ENCODE measurements at places on chromosomes 11 and 22. TPM values are rescaled to one million over a fixed set of nuclear protein-coding genes. Genes with fewer than 3 reads are reported as not detected.

Gene CDC45
- total RNA-seq, result 23.8 TPM

Gene TYR
- total RNA-seq, result not detected

Gene KDM4D
- total RNA-seq, result 2.6 TPM

Gene FOLR3
- total RNA-seq, result not detected

Gene ARHGAP8
- total RNA-seq, result 62.8 TPM

DNA sequence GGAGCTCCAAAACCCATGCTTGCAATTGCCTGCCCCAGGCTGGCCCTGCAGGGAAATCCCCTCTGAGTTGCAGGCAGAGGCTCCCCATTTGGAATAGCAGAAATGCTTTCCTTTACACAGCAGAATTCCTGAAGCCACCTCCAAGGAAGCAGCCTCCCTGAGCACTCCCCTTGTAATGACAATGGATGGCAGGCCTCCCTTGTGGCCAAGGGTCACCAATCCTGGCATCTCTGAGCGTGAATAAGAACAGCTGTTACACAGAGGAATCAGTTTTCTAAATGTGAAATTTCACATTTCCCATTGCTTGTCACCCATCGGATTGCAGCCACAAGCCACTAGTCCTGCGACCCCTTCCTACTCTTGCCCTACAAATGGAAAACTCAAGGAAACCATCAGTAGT lies 107.6 kb downstream of the GALNT18 start:
- H3K4me3 ChIP-seq, result no peak overlapping the region
- peak; percentile 53 for DNase-seq
- no peaks in the 10 kb centered on the region for H3K27me3 ChIP-seq
- no peak overlapping the region for H3K27ac ChIP-seq
- peaks cover 4% of the 10 kb centered on the region for H3K4me1 ChIP-seq

DNA sequence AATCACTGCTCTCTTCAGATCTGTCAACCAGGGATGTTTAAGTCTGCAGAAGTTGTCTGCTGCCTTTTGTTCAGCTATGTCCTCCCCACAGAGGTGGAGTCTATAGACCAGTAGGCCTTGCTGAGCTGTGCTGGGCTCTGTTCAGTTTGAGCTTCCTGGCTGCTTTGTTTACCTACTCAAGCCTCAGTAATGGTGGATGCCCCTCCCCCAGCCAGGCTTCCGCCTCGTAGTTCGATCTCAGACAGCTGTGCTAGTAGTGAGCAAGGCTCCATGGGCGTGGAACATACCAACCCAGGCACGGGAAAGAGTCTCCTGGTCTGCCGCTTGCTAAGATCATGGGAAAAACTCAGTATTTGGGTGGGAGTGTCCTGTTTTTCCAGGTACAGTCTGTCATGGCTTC lies 27.6 kb upstream of the CASP12 start:
- no peaks in the 10 kb centered on the region for H3K27me3 ChIP-seq
- no peak for DNase-seq
- no peaks in the 10 kb centered on the region for H3K36me3 ChIP-seq
- no peak overlapping the region for H3K27ac ChIP-seq

GRCh38 chr11:43693731-43694130 lies 13.2 kb downstream of the HSD17B12 start:
- no peaks in the 10 kb centered on the region for H3K27me3 ChIP-seq
- H3K36me3 ChIP-seq, result no peaks in the 10 kb centered on the region
- no peak overlapping the region for H3K27ac ChIP-seq
- no peaks in the 10 kb centered on the region for H3K4me1 ChIP-seq
- no peak for DNase-seq

GRCh38 chr22:42299586-42300258 lies 29.3 kb upstream of the TCF20 start:
- DNase-seq, result peak; percentile 84
- H3K4me3 ChIP-seq, result peak overlapping the region; percentile 53
- H3K4me1 ChIP-seq, result peaks cover 46% of the 10 kb centered on the region
- H3K27me3 ChIP-seq, result peaks cover 8% of the 10 kb centered on the region
- H3K36me3 ChIP-seq, result no peaks in the 10 kb centered on the region

GRCh38 chr11:4041731-4042391 lies 52.7 kb upstream of the RRM1 start:
- H3K4me3 ChIP-seq, result no peak overlapping the region
- no peak for DNase-seq
- H3K27ac ChIP-seq, result no peak overlapping the region
- no peaks in the 10 kb centered on the region for H3K27me3 ChIP-seq
- no peaks in the 10 kb centered on the region for H3K36me3 ChIP-seq

- H3K4me3 ChIP-seq, result no peak overlapping the region
- DNase-seq, result no peak
- peaks cover 6% of the 10 kb centered on the region for H3K36me3 ChIP-seq
- peaks cover 4% of the 10 kb centered on the region for H3K4me1 ChIP-seq
- H3K27me3 ChIP-seq, result no peaks in the 10 kb centered on the region
- no peak overlapping the region for H3K27ac ChIP-seq
Measured at GRCh38 chr22:44839061-44839460, 86.7 kb downstream of the ARHGAP8 start.

All from GM23338 (cell line).